ENCODE measurements at places on chromosomes 11 and 22. TPM values are rescaled to one million over a fixed set of nuclear protein-coding genes. Genes with fewer than 3 reads are reported as not detected.

OR5A1 gene
- total RNA-seq: not detected

MOV10L1 gene
- total RNA-seq: not detected

DNA sequence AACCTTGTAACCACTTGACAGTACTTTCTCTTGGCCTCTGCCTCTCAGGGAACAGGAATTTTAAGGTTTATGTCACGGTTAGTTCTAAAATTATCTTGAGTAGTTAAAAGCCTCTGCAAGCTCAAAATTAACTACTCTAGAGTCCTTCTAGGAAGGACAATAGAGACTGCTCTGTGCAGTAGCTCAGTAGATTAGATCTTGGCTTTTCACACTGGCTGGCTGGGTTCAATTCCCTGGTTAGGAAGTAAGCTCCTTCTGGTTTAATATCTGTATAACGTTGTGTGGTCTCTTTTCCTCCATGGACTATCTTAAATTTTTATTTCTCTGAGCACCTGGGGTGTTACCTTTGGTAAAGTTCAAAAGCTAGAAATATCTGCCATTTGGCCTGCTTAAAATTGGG lies 109.2 kb downstream of the AASDHPPT start:
- DNase-seq: no peak

- DNase-seq: no peak
These were observed 92.8 kb upstream of the TEAD1 start for GRCh38 chr11:12581416-12581815.

HTR3A gene
- total RNA-seq: not detected

PPFIBP2 gene
- 0.12 TPM for total RNA-seq

SMC1B gene
- not detected for total RNA-seq

Measured in MG63 (cell line).